ENCODE measurements at places on chromosomes 6 and 20.

DNA sequence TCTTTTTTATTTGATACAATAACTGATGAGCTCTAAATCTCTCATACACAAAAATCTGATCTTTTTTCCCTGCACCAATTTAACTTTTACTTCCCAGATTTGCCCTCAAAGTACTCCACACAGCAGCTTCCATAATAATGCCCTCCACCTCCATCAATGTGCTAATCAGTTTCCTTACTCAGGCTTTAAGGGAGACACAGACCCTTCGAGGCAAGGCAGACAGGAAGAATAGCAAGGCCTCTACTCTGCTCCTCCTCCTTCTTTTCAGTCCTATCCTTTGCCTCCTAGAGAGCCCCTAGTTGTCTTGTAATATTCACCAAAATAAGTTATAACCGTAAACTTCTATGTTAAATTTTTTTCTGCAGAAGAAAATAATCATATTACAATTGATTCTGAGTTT is 444.9 kb upstream of the RNF217 start:
- no peak for DNase-seq

DNA sequence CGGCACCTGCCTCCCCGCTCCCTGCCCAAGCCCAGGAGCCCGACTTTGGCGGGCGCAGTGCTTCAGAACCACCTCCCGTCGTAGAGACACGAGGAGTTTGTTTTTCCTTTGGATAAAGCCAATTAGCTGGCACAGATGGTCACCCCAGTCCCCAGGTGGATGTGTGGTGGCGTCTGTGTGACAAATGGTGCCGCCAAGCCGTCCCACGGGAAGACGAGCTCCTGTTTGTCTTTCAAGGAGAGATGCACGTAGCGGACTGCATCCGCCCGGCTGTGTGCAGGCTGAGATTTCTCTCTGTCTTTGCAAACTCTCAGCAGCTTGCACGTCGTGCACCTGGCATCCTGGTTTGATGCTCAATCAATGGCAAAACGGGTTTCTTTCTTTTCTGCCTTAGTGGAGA is 16.1 kb upstream of the MRGBP start:
- no peak for DNase-seq

GRCh38 chr6:170393033-170393432 is 86.5 kb downstream of the FAM120B start:
- DNase-seq: no peak

- DNase-seq: no peak
These were observed 125.9 kb downstream of the TAF4 start for GRCh38 chr20:61939691-61940360.

GRCh38 chr6:157424491-157425020 is 43.6 kb downstream of the ZDHHC14 start:
- no peak for DNase-seq
